ENCODE measurements at places on chromosomes 6 and 20.
A peak's percentile ranks its signal among the peaks of the same experiment; 100 is the strongest.

DNA sequence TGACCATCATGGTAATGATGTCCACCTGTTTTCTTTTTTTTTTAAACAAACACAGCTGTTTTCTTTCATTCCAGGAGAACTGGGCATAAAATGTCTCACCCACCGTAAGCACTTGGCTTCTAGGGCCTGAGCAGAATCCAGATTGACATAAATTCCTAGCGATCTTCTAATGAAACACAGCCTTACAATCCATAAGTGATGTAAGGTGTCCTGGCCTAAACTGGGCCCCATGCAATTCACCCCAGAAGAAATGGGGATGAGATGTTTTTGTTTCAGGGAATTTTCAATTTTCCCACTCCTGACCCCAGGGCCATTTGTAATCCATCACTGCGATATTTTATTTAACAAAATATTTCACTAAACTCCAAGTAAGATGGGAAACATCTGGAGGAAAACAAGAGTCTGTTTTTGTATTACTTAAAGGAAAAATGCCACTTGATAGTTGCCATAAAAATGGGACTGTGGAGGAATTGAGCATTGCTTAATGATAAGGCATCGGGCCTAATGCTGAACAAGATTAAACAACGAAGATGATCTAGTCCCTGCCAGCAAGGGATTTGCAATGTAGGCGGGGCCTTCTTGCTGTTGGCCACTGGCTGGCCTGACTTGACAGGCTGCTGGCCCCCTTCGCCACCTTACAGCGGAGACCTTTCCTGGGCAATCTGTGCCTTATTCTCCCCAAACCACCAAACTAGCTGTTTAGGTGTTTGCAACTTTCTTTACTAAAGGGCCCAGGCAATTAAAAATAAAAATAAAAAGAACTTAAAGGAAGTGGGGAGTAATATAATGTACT is 183.7 kb downstream of the CD109 start:
- no peak for DNase-seq
- no peaks in the 10 kb centered on the region for H3K36me3 ChIP-seq
- H3K27me3 ChIP-seq: no peaks in the 10 kb centered on the region
- no peaks in the 10 kb centered on the region for H3K4me1 ChIP-seq

DNA sequence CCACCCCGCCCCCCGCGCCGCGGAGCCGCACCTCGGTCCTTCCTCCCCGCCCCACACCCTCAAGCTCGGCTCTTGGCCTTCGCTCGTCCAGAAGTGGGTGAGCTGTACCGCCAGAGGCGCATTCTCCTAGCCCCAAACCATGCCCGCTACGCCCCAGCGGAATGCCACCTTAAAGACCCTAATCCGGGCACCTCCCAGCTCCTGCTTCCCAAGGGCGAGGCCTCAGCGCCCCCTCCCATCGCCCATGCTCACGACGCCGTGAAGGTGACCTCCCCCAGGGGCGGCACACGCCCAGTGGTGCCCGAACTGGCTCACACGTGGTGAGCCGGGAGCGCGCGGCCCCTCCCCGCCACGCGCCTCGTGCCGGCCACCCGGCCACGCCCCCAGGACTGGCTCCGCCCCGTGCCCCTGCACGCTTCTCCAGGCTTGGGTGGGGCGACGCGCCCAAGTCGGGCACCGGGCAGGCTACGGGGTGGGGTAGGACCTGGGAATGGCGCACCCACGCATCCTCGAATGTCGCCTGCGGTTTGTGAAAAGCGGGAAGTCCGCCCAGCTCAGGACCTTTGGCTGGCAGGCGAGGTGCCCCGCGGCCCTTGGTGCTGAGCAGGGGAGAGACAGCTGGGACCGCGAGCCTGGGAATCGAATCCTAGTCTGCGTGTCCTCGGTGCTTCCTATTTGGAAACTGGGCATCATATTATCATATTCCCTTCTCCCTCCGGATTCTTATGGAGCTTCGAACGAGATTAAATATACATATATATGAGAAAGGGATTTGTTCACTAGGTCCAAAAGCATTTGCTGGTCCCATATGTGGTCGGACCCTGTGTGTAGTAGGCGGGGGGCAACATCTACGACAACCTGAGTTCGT is 941 bp upstream of the SOX12 start:
- peak overlapping the region; percentile 79 for H3K27ac ChIP-seq
- peak; percentile 93 for DNase-seq
- no peaks in the 10 kb centered on the region for H3K27me3 ChIP-seq

DNA sequence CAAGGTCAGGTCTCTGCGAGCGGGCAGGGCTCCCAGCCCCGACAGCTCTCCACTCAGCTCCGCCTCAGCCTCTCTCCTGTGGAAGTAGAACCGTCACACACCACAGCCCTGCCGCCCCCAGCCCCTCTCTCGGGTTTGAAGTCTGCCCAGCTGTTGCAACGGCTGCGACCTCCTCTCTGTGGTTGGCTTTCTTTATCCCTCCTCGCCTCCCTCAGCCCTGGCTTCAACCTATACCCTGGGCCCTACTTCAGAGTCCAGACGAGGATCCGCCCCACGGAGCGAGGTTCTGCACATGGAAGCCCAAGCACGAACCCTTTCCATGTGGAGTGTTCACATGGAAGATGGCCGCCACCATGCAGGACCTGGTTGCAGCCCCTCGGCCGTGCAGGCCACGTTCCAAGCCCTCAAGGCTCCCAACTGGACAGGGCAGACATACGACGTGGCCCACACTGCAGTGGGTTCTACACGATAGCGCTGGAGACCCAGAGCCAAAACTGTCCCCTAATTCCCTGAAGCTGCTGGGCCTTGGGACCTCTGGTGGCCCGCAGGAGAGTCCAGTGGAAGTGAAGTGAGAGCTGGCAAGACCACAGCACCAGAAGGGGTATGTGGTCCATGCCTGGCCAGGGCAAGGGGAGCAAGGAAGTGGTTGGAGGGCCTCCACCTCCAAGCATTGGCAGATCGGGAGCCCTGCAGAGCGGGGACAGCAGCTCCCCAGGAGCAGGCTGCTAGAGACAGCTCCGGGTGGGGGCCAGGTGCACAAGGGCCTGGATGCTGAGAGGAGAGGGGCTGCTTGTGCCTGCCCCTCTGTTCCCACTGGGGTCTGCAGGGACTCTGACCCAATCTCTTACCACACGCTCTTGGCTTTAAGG is 69.8 kb downstream of the GINS1 start:
- no peak for DNase-seq
- no peaks in the 10 kb centered on the region for H3K4me1 ChIP-seq
- no peak overlapping the region for H3K4me3 ChIP-seq

- no peaks in the 10 kb centered on the region for H3K36me3 ChIP-seq
- H3K27ac ChIP-seq: no peak overlapping the region
- no peak overlapping the region for H3K4me3 ChIP-seq
- no peaks in the 10 kb centered on the region for H3K27me3 ChIP-seq
- H3K4me1 ChIP-seq: no peaks in the 10 kb centered on the region
These were observed 102.6 kb downstream of the LAMP5 start for GRCh38 chr20:9616833-9617461.

DNA sequence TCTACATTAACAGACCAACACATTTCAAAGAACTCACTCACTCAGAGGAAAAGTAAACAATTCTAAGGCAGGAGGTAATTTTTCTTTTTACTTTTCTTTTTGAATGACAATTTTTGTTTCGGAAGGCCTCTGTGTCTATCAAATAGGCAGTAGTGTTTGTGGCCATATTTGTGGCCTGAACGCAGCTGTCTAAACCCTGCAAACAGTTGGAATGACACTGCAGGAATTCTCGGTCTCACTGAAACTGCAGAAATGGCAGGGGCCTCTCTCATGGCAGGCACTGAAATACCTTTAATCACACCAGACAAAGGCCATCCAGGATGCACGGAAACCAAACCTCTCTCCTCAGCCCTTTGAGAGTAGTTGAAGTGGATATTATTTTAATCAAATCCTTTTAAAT is 30.4 kb downstream of the FYN start:
- no peak overlapping the region for H3K4me3 ChIP-seq
- no peak overlapping the region for H3K27ac ChIP-seq
- no peak for DNase-seq
- H3K36me3 ChIP-seq: no peaks in the 10 kb centered on the region
- no peaks in the 10 kb centered on the region for H3K27me3 ChIP-seq
- H3K4me1 ChIP-seq: peaks cover 4% of the 10 kb centered on the region

GRCh38 chr20:20892328-20892727 is 179.9 kb upstream of the RALGAPA2 start:
- H3K36me3 ChIP-seq: no peaks in the 10 kb centered on the region
- no peaks in the 10 kb centered on the region for H3K4me1 ChIP-seq
- H3K27me3 ChIP-seq: peaks cover 8% of the 10 kb centered on the region
- no peak overlapping the region for H3K27ac ChIP-seq

DNA sequence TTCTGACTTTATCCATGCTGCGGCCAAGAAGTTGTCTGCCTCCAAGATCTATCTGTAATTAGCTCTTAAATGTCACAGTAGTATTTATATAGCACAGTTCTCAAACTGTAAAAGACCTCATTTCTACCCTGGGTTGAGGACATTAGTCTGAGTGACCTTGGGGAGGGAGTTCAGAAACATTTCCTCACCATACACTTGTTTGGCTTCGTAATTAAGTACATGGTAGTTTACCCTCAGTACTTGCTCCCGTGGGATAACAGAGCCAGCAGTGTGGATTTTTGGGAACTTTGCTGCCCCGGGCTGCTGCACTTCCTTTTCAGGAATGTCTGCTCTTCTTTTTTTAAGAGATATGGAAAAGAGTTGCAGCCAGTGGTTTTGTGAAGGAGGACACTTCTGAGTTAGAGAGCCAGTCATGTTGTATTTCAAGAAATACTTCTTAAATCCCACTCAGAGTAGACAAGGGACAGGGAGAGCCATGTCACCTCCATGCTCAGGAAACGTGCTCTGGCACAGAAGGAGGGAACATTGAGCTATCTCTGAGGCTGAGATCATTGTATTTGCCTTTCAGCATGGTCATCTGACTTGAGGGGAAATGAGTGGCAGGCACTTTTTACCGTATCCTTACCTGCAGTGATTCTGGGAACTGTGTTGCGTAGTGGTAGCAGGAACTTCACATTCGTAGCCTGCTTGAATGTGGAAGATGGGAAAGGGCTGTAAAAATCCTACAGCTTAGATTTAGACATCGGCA is 33.6 kb downstream of the RPRD1B start:
- H3K27ac ChIP-seq: peak overlapping the region; percentile 90
- peaks cover 80% of the 10 kb centered on the region for H3K36me3 ChIP-seq
- peaks cover 27% of the 10 kb centered on the region for H3K4me1 ChIP-seq
- no peaks in the 10 kb centered on the region for H3K27me3 ChIP-seq
- peak overlapping the region; percentile 0 for H3K4me3 ChIP-seq

DNA sequence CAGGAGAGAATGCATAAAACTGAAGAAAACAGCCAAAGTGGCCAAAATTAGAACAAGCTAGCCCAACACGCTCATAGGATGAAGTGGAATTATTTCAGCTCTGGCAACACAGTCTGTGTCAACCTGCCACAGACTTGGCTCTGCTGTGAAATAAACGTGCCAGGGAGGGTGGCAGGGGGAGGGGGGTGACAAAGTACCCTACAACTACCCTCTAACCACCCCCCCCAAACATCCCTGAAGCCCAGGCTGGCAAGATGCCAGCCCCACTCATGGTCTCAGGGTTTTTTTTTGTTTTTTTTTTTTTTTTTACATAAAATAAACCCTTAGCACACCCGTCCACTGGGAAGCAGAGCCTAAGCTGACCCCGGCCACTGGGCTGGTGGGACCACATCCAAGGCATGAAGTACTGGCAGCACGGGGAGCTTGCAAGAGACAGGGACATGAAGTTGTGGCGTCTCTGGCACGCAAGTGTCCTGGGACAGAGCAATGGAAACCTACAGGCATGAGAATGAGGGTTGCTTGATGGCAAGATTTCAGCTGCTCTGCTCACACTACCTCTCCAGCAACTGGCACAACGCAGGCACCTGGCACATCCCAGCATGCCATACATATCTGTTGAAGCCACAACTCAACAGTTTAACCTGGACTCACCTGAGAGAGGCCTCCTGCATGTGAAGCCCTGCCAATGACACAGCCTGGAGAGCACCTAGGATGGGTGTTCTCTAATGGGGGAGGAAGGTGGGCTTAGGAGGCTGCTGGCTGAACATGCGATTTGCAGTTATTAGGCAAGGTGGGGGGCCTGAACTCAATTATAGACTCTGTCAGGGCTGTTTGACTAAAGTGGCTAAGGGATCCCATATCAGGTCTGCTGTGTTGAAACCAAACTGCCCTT is 76.4 kb downstream of the TRAM2 start:
- DNase-seq: no peak
- peak overlapping the region; percentile 42 for H3K27ac ChIP-seq
- no peaks in the 10 kb centered on the region for H3K36me3 ChIP-seq
- no peaks in the 10 kb centered on the region for H3K27me3 ChIP-seq

DNA sequence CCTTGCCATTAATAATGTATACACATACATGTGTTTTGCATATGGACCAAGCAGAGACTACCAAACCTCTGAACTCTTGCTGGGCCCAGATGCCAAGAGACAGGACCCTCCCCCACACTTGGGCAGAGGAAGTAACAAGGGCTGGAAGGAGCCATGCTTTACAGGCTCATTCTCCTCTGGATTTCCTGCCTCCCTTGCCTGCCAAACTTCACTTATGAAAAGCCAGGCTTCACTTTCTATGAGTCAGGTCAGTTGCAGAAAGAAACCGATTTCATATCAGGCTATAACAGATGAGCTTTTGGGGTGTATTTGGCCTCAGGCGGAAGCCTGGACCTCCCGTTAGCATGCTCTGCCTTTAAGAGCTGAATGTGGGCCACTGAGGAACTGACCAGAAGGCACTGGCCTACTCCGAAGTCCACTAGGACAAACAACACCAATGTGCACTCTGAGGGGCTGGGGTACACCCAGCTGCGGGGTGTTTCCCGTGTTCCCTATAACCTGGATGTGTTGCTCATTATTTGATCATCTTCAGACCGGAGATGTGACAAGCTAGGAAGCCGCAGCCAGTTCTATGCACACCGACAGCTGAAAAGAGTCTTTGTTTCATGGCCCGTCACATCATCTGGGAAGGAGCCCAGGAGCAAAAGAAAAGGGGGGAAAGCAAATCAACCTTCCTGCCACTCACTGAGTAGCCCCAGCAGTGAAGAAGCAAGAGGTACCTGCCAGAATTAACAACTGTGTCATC is 28.5 kb downstream of the HAO1 start:
- no peaks in the 10 kb centered on the region for H3K27me3 ChIP-seq
- no peak overlapping the region for H3K27ac ChIP-seq
- no peak for DNase-seq

DNA sequence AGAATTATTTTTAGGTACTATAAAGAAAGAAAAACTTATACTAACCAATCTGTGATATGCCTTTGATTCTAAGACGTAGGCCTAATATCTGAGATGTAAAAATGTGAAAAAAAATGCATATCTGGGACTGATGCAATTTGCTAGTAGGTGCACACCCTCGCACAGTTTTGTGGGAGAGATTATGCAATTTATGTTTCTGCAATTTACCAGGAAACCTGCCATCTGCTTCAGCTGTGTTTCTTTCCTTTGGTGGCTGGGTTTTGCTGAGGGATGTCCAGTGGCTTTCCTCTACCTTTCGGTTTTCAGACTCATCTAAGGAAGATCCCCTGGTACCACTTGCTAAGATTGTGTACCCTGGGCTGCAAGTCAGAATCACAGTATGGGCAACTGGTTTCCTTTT is 186.9 kb downstream of the ZFP64 start:
- H3K27me3 ChIP-seq: no peaks in the 10 kb centered on the region
- no peak overlapping the region for H3K4me3 ChIP-seq
- DNase-seq: no peak
- H3K36me3 ChIP-seq: no peaks in the 10 kb centered on the region
